Activated CD4-positive, alpha-beta T cell treated with anti-CD3 and anti-CD28 coated beads, Interleukin-2, amount 50 U/mL, for 48 hours (primary cell): ENCODE measurements at places on chromosomes 4 and X.
A peak's percentile ranks its signal among the peaks of the same experiment; 100 is the strongest.

DNA sequence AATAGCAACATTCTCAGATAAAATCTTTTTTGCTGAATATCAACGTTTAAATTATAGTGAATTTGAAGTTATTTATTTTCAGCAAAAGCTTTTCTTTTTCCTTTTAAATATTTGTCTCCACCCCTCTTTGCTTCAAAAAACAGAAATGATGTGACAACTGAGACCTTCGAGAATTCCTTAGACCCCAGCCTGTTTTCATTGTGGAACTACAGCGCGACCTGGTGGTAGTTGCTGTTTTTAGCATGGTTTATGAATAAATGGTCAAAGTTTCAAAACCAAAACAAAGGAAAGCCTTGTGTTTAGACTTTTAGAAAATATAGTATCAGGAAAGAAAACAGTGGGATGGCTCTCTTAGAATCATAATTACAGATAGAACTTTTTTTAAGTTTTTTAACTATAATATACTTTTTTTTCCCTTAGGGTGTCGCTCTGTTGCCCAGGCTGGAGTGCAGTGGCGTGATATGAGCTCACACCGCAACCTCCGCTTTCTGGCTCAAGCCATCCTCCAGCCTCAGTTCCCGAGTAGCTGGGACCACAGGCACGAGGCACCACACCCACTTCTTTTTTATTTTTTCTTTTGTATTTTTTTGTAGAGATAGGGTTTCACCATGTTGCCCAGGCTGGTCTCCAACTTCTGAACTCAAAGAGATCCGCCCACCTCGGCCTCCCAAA lies 26.8 kb upstream of the TMEM184C start:
- peak; percentile 66 for DNase-seq

DNA sequence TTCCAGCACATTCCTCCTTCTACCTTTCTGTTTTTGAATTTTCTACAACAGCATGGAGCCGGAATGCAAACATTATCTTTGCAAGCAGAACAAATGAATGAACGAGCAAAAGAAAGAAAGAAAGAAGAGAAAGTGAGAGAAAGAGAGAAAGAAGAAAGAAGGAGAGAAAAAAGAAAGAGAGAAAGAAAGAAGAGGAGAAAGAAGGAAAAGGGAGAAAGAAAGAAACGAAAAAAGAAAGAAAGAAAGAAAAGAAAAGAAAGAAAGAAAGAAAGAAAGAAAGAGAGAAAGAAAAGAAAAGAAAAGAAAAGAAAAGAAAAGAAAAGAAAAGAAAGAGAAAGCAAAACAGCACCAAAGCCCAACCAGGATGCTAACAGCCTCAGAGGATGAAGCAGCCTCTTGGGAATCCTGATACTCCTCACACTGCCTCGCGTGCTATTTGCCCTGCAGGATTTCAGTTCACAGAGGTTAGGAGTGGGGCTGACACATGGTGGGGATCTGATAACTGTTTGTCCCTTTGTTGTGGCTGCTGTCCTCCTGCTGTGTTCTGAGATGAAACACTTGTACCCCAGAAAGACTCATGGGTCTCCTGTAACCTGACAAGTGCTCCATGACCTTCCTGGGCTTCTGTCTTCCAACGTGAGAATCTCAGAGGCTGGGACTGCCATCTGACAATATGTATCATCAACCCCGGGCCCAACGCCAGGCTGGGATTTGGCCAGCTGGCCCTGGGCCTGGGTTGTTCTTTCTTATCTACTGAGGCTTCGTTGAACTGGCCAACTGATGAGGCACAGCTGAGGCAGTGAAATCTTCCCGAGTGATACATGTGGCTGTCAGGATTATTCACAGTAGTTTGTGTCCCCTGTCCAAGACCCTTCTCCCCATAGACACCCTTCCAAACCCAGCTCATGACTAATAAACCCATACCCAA lies 61.0 kb downstream of the SEPSECS start:
- DNase-seq, result no peak

DNA sequence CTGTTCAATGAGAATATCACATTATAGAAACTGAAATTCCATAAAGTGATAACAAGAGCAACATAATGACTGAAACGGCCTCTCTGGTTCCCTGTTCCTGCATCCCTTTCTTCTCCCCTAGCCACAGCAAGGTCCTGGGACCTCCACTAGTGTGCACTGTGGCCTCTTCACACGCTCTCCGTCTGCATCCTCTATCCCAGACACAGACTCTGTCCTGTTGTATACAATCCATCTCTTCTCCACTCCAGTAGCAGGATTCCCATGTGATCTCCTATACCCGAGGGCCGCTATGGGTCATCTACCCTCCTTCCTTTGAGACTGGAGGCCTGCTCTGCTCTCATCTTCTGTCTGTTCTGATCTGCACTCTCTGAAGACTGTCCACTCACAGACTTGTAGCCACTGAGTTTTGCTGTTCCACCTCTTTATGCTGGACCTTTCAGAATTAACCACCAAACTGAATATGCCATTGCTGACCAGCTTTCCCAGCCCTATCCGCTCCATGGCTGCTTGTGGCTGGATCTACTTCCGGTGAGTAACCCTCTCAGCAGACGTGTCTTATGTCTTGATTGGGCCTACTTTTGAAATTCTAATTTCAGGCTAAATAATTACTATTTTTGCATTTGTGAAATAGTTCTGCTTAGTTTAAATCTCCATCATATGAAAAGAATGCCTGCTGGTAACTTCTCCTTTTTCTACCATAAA lies 105.1 kb upstream of the NAP1L5 start:
- DNase-seq, result no peak

GRCh38 chr4:48025005-48025404 lies 8.4 kb downstream of the NIPAL1 start:
- DNase-seq, result no peak

DNA sequence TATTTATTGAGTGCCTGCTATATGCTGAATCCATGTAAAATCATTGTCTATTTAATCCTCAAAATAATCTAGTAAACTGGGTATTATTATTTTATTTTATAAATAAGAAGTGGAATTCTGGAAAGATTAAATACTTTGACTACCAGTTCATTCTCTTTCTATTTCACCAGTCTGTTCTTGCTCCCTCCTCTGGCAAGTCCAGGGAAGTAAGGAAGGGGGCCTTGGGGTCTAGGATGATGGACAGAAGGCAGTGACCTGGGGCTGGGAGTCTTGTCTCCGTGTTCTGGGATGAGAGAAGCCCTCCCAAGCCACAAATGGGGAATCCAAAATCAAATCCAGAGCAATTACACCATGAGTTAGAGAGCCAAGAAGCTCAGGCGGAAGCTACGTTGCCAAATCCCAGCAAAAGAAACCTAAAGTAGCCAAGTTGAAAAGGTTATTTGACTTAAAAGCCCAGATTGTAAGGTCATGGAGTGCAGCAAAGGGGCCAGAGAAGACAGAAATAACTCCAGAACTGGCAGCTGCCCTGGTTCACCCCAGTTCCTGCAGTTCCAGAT lies 28.3 kb upstream of the PARM1 start:
- no peak for DNase-seq

DNA sequence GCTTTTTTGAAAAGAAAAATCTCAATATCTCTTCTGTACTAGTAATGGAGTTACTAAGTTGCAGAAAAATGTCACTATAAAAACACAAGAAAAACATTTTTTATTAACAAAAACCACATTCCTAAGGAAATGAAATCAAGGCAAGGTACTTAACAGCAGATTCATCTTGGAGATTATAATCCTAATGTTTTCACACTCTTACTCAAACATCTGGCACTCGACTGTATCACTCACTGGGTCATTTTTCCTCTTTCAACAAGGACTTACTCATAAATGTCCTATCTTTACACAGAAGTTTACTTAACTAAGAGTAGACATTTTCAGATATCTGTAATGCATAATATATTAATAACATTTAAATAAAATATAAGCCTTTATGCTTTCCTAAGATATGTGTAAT lies 216.6 kb downstream of the NR3C2 start:
- DNase-seq, result no peak

- DNase-seq, result no peak
Measured at GRCh38 chr4:2332976-2333319, 71.0 kb upstream of the MXD4 start.

DNA sequence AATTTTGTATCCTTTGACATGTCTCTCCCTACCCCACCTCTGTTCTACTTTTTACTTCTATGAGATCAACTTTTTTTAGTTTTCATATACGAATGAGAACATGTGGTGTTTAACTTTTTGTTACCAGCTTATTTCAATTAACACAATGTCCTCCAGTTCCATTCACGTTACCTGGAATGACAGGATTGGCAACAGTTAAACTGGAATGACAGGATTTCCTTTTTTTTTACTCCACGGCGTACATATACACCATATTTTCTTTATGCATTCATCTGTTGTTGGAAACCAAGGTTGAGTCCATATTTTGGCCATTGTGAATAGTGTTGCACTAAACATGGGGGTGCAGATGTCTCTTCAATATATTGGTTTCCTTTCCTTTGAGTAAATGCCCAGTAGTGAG lies 171.8 kb upstream of the GPC4 start:
- no peak for DNase-seq

DNA sequence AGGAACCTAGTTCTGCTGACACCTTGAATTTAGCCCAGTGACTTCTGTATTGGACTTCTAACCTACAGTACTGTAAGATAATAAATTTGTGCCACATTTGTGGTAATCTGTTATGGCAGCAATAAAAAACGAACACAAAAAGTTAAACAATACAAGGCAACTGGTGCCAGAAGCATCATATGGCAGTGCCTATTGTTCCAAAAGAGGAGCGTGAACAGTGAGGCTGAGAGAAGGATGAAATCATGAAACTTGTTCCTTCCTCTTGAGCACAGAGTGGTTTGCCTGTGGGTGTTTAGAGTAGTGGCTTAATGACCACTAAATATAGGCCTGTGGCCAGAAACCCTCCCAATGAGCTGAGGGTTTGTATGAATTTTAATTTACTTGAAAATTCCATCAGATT lies 69.7 kb upstream of the PGRMC2 start:
- DNase-seq, result no peak
